ENCODE measurements at places on chromosomes 12 and 14. TPM values are rescaled to one million over a fixed set of nuclear protein-coding genes. Genes with fewer than 3 reads are reported as not detected.

Gene SLC41A2
- 18.7 TPM for total RNA-seq

Gene SERPINA10
- not detected for total RNA-seq

Gene RTL1
- total RNA-seq = 0.31 TPM

Gene ACTR6
- 20.3 TPM for total RNA-seq

Gene TMPO
- 78.3 TPM for total RNA-seq

Gene GYS2
- total RNA-seq = 0.05 TPM

Gene NGB
- total RNA-seq = not detected

Gene KCNH3
- total RNA-seq = 1.5 TPM

Gene KCNC2
- not detected for total RNA-seq

Measured in A549 treated with ZK216348 at 1 μM for 4 hours (cell line).